Urinary bladder (tissue), 4 donors: ENCODE measurements at places on chromosomes 6 and 20.

DNA sequence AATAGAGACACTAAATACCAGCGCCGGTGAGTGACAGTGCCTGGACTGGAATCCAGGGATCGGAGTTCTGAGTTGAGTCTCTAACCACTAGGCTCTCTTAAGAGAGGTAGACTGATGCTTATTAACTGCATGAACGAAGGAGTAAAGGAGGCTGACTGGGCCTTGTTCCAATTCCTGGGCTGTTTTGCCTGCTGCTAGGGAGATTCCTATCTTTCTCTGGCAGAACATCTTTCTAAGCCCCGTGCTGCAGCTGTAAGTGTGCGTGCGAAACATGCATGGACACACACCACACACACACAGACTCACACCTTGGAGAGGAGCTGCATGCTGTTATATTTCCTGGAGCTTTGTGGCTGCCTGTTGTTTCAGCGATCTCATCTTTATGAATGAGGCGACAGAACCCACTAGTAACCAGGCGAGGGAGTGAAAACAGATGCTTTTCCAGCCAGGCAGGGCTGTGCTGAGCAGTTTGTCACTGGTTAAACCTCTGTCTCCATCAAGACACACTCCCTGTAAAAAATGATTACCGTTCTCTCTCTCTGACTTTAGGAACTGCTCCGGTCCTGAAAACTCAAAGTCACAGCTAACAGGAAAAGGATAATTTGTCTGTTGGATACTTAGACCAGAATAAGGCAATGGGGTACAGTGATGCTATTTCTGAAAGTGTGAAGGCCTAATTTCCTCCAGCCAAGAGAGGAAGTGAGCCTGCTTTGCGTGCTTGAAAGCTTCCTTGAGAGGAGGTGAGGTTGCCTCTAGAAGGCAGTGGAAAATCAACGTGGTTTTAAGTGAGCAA is 157.4 kb upstream of the ZNF217 start:
- peak; percentile 88 for DNase-seq

DNA sequence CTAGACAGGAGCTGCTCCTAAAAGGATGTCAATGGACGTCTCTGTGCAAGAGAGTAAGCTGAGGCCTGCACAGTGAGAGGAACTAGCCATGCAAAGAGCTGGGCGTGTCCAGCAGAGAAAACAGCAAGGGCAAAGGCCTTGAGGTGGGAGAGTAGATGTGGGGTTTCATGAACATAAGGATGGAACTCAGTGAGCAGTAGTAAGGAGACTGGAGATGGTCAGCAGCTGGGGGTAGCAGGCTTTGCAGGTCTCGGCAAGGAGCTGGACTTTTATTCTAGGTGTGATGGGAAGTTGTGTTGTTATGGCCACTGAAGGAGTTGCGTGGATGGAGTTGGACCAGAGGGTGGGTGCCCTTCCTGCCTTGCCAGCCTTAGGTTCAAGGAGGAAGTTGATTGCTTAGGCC is 90.7 kb upstream of the SIRPA start:
- no peak for DNase-seq

GRCh38 chr20:5596401-5597193 is 153.6 kb upstream of the SHLD1 start:
- DNase-seq = no peak

GRCh38 chr6:52392944-52393343 is 27.2 kb upstream of the EFHC1 start:
- no peak for DNase-seq

- no peak for DNase-seq
These were observed 44.6 kb downstream of the TOX2 start for GRCh38 chr20:43959079-43959919.

DNA sequence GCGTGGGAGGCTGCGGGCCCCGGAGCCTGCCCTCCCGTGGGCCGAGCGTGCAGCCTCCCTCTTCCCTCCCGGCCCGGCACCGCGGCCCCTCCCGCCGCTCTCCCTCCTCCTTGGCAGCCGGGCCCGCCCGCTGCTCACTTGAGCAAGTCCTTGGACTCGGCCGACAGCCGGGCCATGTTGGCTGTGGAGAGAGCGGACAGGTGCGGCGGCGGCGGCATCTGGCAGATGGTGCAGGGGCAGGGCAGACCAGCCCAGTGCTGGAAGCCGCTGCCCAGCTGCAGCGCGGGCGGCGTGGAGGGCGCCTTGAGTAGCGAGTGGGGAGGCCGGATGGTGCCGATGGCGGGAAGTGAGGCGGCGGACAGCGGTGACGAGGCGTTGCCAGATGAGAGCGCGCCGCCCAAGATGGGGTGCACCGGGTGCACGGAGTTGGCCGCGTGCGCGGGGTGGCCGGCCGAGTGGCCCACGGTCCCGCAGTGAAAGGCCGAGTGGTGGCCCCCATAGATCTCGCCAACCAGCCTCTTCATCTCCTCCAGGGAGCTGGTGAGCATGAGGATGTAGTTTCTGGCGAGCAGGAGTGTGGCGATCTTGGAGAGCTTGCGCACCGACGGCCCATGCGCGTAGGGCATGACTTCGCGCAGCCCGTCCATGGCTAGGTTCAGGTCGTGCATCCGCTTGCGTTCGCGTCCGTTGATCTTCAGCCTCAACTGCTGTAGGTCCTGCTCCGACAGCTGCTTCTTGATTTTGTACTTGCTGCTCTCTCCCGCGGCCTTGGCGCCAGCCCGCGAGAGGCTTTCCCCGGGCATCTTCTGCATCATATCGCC is 766 bp downstream of the OLIG3 start:
- DNase-seq = no peak

DNA sequence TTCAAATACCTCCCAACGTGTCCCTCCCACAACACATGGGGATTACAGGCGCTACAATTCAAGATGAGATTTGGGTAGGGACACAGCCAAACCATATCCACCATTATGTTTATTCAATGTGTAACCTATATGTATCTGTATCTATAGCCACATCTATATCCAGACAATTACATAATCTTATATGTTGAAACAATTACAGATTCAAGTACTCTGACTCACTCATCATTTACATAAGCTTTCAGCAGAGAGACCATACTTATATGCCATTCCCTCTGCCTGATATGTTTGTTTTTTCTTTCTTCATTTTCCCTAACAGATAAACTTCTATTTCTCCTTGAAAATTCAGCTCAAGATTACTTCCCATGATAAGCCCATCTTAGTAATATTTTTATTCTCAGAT is 163.6 kb downstream of the LAMA2 start:
- no peak for DNase-seq

DNA sequence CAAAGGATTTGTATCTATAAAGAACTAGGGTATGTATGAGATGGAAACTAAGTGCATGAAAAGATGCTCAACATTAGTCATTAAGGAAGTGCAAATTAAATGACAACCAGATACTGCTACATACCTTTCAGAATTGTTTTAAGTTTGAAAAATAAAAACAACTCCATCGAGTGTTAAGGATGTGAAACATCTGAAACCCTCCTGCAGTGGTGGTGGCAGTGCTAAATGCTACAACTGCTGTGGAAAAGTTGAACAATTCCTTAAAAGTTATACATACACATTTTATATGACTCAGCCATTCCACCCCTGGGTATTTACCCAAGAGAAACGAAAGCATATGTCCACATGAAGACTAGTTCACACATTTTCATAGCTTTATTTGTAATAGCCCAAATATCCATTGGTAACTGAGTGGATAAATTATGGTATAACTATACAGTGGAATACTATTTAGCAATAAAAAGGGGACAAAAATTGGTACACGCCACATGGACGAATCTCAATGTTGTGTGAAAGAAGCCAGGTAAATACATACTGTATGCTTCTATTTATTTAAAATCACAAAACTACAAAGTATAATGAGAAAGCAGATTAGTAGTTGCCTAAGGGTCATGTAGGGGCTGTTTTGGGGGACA is 10.6 kb downstream of the ARMH2 start:
- DNase-seq = no peak

- DNase-seq = no peak
These were observed 65.6 kb downstream of the ABHD12 start for GRCh38 chr20:25325073-25325472.

- no peak for DNase-seq
These were observed 85.0 kb downstream of the DTD1 start for GRCh38 chr20:18672834-18673233.

- DNase-seq = no peak
These were observed 16.2 kb downstream of the SUN5 start for GRCh38 chr20:32988008-32988407.

GRCh38 chr20:13338999-13339411 is 117.9 kb downstream of the ISM1 start:
- no peak for DNase-seq

GRCh38 chr6:51626391-51626790 is 461.0 kb downstream of the PKHD1 start:
- DNase-seq = no peak

GRCh38 chr20:63165356-63166192 is 50.4 kb downstream of the YTHDF1 start:
- no peak for DNase-seq

- no peak for DNase-seq
These were observed 162.4 kb downstream of the ID4 start for GRCh38 chr6:19999319-20000191.

DNA sequence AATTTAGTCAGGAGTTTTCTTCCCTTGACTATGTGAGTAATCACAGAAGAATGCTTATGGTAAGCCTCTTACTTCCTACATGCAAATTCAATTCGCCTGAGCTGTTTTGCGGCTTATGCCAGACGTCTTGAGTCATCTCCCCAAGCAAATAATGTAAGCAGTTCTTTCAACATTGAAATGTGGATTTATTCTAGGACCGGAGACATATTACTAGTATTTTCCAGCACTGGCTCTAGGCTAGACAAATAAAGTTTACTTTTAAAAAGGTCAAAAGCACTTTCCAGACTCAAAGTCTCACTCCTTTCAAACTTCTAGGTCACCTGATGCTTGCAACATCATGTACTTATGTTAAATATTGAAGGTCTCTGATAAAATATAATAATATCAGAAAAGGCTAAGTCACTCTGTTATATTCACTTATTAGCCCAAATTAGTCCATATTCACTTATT is 38.1 kb upstream of the NOX3 start:
- peak; percentile 36 for DNase-seq

- DNase-seq = no peak
These were observed at the start of gene PRELID3B for GRCh38 chr20:59042151-59042795. Gene PRELID3B, minus strand, starts transcription at chr20:59042786. Its CDS starts 56 bp downstream, at chr20:59042730.

- no peak for DNase-seq
These were observed 315.2 kb downstream of the TFAP2A start for GRCh38 chr6:10099529-10100140.

GRCh38 chr6:168704678-168705077 is 263.7 kb downstream of the SMOC2 start:
- no peak for DNase-seq

DNA sequence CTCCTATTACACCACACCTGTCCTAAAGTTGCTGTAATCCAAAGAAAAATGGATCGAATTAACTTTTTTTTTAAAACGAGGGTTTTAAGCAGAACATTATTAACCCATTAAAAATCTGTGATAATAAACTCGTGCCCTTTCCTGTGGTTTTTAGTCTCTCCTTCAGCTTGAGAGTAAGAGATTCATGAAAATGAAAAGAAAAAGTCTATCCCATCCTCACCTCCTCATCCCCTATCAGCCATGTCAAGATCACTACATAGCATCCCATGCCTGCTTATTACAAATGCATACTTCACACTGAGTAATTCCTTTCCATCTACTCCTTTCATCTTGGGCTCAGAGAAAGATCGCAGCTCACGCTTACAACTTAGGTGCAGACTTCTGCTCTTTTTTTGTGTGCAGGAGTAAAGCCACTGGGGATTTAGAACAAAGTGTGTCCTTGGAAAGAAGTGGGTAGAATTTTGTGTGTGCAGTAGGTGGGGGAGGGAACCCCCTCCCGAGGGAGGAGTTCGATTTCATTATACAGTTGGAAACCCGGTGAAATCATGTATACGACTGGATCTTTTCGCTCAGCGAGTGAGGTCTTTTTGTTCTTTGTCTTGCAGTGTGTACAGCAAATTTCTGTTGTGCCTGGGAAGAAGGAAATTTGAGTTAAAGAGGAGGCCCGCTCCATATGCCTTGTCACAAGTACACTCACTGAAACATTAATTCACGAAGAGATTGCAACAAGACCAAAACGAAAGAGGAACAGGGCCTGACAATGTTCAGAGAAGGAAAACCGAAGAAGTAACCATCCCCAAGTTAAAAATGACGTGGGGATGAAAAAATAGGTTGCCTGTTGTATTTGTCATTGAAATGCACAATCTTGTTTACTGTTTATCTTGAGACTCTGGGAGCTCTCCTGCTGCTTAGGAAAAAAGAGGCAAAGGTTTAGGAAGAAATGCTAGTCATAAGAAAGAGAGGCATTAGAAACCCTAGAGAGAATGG is 146.5 kb upstream of the ZNF217 start:
- peak; percentile 18 for DNase-seq

GRCh38 chr6:157560691-157561413 is 179.9 kb downstream of the ZDHHC14 start:
- no peak for DNase-seq

- DNase-seq = no peak
These were observed 132.8 kb upstream of the BEND3 start for GRCh38 chr6:107248147-107248546.

DNA sequence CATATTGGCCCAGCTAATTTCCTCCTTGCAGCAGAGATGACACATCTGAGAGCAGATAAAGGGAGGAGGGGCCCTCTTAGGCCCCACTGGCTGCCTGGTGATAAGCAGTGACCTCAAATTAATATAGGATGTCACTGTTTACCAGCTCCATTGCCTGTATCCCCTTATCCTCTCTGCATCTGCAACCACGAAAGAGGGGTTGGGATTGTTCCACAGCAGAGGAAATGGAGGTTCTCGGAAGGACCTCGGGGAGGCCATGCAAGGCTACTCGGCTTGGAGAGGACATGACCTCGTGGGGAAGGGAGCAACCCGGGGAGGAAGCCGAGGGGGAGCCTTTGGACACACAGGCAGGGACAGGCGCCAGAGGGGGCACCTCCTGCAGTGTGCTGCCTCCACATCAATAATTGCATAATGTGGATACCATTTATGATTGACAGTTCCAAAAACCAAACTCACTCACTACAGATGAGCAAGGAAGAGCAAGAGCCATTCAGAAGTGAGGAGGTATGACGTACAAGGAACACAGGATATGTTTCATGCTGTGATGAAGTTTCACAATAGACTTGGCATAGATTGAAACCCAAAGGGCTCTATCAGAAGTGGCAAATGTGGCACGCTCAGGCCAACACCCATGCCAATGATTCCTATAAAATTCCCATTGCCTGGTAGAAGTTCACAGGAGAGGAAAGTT is 177.2 kb upstream of the RNF24 start:
- DNase-seq = no peak

- peak; percentile 39 for DNase-seq
These were observed 535 bp upstream of the DNAAF9 start for GRCh38 chr20:3407771-3408637.

- no peak for DNase-seq
These were observed 350.9 kb downstream of the SMOC2 start for GRCh38 chr6:168791917-168792316.

DNA sequence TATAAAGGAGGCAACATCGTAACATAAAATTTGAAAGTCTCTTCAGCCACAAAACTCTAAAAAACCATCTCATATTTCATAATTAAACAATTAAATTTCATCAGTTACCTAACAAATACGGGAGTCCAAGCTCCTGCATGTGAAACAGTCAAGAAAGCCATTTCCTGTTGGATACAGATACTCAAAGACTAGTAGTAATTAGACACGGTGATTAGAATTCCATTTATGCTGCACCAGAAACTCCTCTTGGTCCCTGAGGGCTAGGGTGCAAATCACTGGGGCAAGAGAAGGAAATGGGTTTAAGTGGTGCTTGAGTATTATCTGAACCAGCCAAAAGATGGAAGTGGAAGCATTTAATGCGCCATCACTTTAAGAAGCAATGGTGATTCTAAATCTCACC is 27.4 kb downstream of the TRAM2 start:
- DNase-seq = no peak

- DNase-seq = no peak
These were observed 17.4 kb downstream of the HSPA12B start for GRCh38 chr20:3749689-3750531.
